Progenitor cell of endocrine pancreas (in vitro differentiated cells): ENCODE measurements at places on chromosomes 2 and 18.

GRCh38 chr2:33670392-33670937 is 71.4 kb upstream of the FAM98A start:
- DNase-seq, result no peak

- DNase-seq, result no peak
These were observed 69.9 kb downstream of the KCNH7 start for GRCh38 chr2:162768656-162769055.

DNA sequence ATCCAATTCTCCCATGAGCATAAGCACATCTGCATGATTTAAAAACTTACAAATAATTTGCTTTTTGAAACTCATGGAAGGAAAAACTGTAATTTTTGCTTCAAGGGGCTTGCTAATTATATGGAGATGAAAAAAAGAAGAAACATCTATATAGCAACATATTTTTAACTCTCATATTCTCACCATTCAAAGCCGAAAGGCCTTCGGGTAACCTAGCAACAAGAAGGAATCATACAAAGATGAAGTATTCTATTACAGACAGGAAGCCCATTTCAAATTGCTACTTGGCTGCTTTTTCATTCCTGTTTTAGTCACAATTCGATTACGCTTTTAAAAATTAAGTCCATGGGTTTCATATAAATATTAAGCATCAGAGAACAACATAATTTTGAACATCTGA is 39.2 kb upstream of the RNU4ATAC start:
- no peak for DNase-seq

GRCh38 chr2:205781244-205781931 is 99.1 kb downstream of the NRP2 start:
- DNase-seq, result no peak

- no peak for DNase-seq
These were observed 170.2 kb upstream of the SMAD2 start for GRCh38 chr18:48100651-48101165.

DNA sequence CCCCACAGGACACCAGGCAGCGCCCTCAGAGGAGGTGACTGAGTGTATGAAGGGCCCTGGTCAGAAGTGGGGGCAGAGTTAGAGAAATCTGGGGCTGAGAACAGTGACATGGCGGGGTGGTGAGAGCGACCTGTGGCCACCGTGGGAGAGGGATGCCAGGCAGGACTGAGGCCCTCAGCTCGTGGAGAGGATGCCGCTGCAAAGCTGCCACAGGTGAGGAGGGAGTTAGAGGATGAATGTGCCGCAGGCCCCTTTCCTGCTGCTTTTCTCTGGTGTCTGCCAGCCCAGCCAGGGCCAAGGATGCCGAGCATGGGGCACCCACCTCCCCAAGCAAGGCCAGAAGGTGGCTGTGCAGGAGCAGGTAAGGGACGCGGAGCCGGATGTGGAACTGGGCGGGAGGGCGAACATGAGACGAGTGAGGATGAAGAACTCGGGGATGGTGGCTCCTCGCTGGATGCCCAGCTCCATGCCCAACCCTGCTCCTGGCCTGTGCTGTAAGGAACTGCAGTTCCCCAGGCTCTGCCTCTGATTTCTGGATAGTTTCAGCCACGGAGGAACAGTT is 269.2 kb upstream of the HDAC4 start:
- DNase-seq, result no peak

DNA sequence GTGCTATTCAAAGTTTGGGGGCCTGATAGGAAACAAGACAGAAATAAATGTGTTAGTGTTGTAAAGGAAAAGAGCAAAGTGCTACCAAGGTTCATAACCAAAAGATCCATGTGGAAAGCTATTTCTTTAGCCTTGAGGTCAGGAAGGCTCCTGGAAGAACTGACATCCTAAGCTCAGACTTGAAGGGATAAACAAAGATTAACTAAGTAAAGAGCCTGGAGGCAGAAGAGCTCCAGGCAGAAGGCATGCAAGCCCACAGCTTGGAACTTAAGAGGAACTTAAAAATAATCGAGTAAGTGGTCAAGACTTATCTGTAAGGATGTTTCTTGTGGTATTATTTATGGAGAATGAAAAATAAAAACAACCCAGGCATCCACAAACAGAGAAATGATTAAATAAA is 245.0 kb upstream of the MGAT5 start:
- no peak for DNase-seq

DNA sequence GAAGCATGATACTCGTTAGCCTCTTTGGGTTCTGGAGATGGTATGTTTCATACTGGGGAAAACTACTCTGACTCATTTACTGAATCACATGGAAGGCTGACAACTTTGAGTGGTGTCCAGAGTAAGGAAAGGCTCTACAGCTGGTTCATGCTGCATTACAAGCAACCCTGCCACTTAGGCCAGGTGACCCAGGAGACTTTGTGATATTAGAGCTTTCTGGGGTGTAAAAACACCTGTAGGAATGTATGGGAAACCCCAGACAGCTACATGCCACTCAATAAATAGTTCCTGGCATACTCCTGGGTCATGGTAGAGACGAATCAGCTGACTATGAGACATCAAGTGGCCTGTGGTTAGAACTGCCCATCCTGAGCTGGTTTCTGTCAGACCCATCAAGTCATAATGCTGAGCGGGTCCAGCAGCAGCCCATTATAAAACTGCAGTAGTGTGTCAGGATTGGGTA is 21.3 kb upstream of the TCF7L1 start:
- DNase-seq, result no peak
